GOT3 (cell line): ENCODE measurements at places on chromosomes 7 and 10.

GRCh38 chr10:95026461-95026860 lies 42.8 kb downstream of the CYP2C8 start:
- DNase-seq: no peak

- no peak for DNase-seq
Observed at GRCh38 chr7:4084271-4084670, 597.8 kb upstream of the FOXK1 start.

DNA sequence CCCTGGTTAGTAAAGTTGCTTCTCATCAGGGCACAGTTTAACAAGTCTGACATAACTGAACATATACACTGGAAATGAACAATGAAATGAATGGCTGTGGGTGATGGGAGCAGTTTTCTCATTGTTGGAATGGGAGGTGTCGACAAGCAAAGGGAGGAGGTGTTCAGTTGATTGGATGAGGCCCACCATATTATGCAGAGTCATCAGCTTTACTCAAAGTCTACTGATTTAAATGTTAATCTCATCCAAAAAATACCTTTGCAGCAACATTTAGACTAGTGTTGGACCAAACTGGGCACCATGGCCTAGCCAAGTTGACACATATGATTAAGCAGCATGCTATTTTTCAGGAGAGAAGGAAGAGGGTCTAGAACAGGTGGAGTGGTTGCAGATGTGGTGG lies 201.7 kb downstream of the RAMP3 start:
- no peak for DNase-seq

- no peak for DNase-seq
Observed at GRCh38 chr10:92239600-92240288, 51.1 kb downstream of the CPEB3 start.

GRCh38 chr10:101545898-101546297 lies 42.2 kb downstream of the POLL start:
- no peak for DNase-seq

DNA sequence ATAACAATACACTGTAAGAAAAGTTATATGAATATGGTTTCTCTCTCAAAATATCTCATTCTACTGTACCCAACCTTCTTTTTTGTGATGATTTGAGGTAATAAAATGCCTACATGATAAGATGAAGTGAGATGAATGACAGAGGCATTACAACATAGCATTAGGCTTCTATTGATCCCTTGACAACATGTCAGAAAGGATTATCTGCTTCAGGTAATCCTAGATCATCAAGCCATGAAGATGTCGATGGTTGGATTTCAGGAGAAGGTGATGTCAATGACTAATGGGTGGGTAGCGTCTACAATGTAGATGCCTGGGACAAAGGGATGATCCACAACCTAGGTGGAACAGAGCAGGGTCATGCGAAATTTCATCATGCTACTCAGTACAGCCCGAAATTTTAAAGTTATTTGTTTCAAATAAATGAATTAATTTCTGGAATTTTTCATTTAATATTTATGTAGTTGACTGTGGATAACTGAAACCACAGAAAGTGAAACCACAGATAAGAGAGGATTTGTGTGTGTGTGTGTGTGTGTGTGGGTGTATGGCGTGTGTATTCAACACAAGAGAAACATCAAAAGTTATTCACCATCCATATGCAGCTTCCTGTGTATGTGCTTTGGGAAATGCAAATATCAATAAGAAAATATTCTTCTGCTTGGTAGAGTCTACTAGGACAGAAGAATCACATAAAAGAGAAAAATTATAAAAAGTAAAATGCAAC lies 77.0 kb downstream of the MAGI2 start:
- DNase-seq: no peak

- DNase-seq: no peak
Observed at GRCh38 chr10:101304316-101304715, 49.6 kb upstream of the BTRC start.
